ENCODE measurements at places on chromosomes 6 and 20. TPM values are rescaled to one million over a fixed set of nuclear protein-coding genes. Genes with fewer than 3 reads are reported as not detected.

The RUNX2 gene
- total RNA-seq = 2.5 TPM

The ID4 gene
- 1.3 TPM for total RNA-seq

The KCNG1 gene
- total RNA-seq = 23.8 TPM

The ELOVL4 gene
- 8.8 TPM for total RNA-seq

The RWDD2A gene
- total RNA-seq = 2.2 TPM

The TMEM200A gene
- 0.98 TPM for total RNA-seq

The ESR1 gene
- total RNA-seq = not detected

The BPIFA1 gene
- total RNA-seq = 0.42 TPM

The LCA5 gene
- 1.3 TPM for total RNA-seq

The NKAIN4 gene
- not detected for total RNA-seq

The CCDC28A gene
- 6.5 TPM for total RNA-seq

The HCRTR2 gene
- not detected for total RNA-seq

The CRISP2 gene
- total RNA-seq = not detected

The DDO gene
- not detected for total RNA-seq

The LY6G5C gene
- total RNA-seq = 0.79 TPM

The WFDC12 gene
- not detected for total RNA-seq

The MROH8 gene
- 1.2 TPM for total RNA-seq

The SLC25A27 gene
- 3.1 TPM for total RNA-seq

The CGA gene
- not detected for total RNA-seq

Data from airway epithelial cell (primary cell).